Endothelial cell (in vitro differentiated cells): ENCODE measurements at places on chromosomes 4 and X.

DNA sequence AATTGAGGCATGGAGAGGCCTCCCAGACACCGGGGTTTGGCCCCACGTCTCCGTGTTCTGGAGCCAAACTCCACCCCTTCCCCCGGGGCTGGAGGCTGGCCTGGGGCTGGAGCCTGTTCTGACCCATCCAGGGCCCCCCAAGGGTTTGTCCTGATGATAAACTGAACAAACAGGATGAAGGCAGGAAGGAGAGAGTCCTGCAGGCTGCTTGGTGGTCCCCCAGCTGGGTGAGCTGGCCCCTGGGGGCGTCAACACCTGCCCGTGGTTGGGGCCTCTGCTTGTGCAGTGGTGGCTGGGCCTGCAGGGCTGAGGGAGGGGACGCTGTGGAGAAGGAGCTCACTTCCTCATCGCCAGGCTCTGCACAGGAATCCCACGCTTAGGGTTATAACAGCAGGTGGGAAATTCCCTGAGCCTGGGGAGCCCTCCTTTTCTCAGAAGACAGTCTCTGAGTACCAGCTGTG is 2.3 kb downstream of the SH3TC1 start:
- no peak for DNase-seq

GRCh38 chr4:68494688-68495087 is 47.4 kb downstream of the TMPRSS11E start:
- DNase-seq: no peak

DNA sequence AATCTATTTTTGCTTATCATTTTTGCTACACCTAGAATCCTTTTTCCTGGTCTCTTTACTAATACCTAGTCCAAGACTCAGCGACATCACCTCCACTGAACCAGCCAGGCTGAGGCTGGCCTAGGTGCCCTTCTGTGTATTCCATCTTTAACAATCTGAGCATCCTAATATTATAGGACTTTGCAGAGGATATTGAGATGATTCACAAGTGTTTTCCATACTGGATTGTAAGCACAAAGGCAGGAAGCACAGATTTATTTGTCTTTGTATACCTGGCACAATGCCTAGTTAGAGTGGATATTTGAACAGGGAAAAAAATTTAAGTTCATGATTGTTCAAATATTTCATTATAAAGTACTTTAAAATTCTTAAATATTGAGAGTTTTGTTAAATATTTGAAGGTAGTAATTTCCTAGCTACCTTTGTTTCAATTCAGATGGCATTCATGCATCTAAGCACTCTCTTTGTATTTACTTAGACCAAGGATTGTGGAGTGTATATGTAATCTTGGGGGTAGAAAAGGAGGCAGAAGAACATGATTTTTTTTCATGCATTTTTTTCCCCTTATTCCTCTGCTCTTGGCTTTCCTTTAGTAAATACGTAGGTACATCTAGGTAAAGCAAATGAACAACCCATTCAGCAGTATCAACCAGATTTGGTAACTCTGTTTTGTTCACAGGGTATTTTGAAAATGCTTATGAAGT is 18.4 kb downstream of the SMARCA5 start:
- no peak for DNase-seq

DNA sequence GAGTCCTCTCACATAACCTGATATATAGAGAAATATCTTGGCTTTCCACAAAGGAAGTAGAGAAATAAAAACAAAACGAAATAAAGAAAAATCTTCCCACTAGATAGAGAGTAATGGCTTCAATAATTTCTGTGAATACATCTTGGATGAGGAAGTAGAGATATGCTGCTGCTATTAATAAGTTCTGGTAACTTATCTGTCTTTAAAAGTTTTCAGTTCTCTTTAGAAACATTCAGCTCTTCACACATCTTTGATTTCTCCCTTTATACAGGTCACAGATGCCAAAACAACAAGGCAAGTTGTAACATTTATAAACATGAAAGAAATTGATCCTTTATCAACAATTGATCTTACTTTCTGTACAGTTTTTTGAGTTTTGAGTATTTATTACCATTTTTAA is 615.8 kb downstream of the TRAM1L1 start:
- DNase-seq: no peak

GRCh38 chrX:4825550-4825949 is 1112.1 kb upstream of the PRKX start:
- no peak for DNase-seq

- no peak for DNase-seq
These were observed 23.3 kb downstream of the RNF150 start for GRCh38 chr4:141109983-141110382.

DNA sequence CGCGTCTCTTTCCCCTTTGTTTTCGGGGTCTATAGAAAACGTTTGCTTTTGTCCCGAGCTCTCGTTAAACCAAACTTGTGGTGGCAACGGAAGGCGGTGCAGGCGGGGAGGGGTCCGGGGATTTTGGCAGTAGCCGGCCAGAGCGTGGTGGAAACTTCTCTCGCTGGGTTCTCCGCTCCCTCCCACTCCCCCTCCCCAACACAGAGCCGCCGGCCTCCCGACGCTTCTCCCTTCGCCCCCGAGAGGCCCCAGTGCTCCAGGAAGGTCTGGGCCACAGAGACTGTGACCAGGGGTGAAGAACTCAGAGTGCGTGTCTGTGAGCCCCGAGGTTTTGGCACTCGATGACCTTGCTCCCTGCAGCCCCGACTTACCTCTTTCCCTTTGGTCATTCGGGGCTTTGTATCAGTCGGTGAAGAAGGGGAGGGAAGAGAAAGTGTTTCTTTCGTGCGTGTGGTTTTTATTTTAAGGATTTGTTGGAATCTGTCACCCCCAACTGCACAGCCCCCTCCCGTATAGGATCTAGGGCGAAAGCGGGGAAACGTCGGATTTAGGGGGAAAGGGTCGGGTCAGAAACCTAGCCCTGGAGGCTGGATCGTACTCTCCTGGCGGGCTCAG is 9.0 kb upstream of the BCOR start:
- DNase-seq: no peak

DNA sequence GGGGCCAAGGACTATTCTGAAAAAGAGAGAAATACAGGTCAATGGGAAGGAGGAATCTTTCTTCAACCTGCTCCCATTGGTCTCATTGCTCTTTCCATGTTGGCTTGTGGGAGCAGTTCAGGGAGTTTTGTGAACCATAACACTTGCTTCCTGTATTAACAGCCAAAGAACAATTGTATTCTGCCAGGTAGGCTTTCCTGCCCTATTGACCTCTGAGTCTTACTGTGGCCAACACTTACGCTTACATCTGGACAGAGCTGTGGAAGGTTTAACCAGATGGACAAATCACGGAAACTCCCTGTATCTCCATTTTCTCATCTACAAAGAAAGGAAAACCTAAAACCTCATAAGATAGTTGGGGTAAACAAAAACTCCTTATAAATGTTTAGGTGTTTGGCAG is 30.7 kb downstream of the MID1IP1 start:
- no peak for DNase-seq

- no peak for DNase-seq
These were observed 85.7 kb upstream of the MTM1 start for GRCh38 chrX:150482537-150483206.
